ENCODE measurements at places on chromosomes 7 and 10. TPM values are rescaled to one million over a fixed set of nuclear protein-coding genes. Genes with fewer than 3 reads are reported as not detected.
A peak's percentile ranks its signal among the peaks of the same experiment; 100 is the strongest.

PRSS37 gene
- polyA plus RNA-seq = not detected

TEX36 gene
- 0.32 TPM for polyA plus RNA-seq

CALHM2 gene
- 37.2 TPM for polyA plus RNA-seq

ANKRD30A gene
- polyA plus RNA-seq = not detected

PNLIPRP1 gene
- polyA plus RNA-seq = not detected

- DNase-seq = no peak
Measured at GRCh38 chr10:4033341-4033896, 248.4 kb upstream of the KLF6 start.

DNA sequence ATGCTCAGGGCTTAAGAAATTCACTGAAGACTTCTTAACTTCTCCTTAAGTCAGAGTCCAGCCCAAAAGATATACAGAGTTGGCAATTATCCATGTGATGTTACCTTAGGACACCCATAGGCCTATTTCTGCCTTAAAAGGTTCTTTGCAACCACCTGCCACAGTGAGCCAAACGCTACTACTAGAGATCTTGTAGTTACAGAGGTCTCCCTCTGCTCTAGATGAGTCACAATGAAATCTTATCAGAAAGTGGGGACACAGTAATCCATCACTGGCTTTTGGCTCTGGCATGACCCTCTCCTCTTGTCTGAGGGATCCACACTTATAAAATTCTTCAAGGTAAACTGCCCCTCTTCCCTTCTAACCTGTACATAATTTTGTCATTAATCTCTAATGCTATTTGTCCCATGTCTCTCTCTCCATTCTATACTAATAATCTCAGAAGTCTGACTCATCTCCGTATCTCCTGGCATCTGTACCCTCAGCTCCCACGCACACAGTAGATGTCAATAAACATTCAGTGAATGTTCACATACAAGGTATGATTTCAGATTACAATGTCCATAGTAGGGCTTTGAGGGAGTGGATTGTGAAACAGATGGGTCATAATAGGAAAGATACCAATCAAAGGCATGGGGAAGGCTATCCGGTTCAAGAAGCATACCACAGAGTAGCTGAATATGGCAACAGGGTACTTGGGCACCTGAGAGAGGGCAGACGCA, 112.1 kb downstream of the SGMS1 start:
- DNase-seq = peak; percentile 56

- no peak for DNase-seq
Measured at GRCh38 chr7:30663414-30663813, 18.8 kb downstream of the CRHR2 start.

Measured in fibroblast of lung (primary cell).